ENCODE measurements at places on chromosomes 1 and 21.

DNA sequence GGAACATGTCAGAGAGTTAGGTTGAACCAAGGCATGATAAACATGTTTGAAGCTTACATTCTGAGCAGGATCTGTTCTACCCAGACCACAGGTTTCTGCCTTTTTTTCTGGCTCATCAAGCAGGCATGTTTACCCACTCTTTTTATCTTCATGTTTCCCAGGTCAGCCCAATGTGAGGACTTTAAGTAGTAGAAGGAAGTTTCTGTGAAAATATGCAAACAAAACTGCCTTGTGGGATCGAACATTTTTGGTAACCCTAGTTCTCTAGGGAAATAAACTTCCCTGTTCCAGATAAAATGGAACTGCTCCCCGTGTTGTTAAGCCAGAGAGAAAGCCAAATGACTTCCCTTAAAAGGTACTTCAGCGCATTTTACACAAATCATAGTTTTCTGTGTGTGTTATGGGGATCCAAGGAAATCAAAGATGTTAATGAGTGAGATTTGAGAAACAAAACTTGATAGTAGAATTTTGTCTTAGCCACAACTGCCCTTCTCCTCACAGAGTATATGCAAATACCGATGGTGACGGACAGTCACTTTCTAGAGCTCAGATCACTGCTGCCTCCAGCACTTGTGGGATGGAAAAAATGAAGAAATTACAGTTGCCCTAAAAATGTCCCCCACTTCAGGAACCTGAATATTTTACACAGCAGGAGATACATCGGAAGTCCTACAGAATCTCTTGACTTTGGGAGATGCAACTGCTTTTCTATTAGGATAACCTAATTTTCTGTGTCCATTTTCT is 765 bp upstream of the HIPK1 start:
- DNase-seq, result no peak

GRCh38 chr1:2525572-2525919 is 850 bp downstream of the PANK4 start:
- DNase-seq, result no peak

GRCh38 chr21:34284666-34285065 is 79.1 kb upstream of the KCNE2 start:
- DNase-seq, result no peak

- peak; percentile 15 for DNase-seq
Measured at GRCh38 chr1:60746278-60746791, 336.0 kb upstream of the NFIA start.

DNA sequence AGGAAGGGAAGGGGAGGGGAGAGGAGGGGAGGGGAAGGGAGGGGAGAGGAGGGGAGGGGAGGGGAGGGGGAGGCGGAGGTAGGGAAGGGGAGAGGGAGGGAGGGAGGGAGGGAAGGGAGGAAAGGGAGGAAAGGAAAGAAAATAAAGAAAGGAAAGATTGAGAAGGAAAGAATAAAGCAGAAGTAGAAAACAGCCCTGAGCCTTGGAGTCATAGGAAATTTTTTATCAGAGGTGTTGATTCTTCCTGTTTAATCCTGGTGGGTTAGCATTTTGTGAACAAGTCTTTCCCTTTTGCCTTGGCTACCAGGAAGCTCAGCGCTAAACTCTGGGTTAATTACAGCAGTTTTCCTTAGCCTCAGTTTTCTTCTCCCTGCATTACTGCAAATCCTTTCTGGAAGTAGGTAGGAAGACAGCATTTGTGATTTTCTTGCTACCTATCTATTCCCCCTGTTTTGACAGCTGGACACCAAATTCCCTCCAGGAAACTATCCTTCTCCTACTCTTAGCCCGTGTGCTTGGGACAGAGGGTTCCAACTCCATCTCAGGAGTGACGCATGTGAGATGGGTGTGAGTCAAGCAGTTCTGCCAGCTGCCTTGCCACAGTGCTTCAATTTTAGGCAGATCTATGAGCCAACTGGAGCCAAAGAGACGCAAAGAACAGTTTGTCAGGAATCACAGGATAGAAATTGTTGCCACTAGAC is 26.9 kb downstream of the TOMM20 start:
- no peak for DNase-seq

- no peak for DNase-seq
Measured at GRCh38 chr1:102858695-102859094, 249.6 kb downstream of the COL11A1 start.

- no peak for DNase-seq
Measured at GRCh38 chr1:180269645-180270529, 39.8 kb downstream of the LHX4 start.

DNA sequence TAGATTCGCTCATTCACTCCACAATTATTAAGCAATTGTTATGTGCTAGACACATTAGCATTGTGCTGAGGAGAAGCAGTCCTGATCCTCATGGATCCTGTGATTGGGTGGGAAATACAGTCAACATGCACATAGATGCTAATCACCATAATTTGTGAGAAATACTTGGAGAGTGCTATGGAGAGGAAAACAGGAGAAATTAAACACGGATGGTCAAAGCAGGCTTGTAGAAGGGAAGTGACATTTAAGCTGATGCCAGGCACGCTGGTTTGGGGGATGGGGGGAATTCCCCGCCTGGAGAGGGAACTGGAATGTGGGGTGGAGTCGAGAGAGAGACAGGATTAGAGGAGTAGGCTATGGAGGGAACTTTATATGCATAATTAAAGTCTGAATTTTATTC is 52.2 kb upstream of the L1TD1 start:
- DNase-seq, result no peak

DNA sequence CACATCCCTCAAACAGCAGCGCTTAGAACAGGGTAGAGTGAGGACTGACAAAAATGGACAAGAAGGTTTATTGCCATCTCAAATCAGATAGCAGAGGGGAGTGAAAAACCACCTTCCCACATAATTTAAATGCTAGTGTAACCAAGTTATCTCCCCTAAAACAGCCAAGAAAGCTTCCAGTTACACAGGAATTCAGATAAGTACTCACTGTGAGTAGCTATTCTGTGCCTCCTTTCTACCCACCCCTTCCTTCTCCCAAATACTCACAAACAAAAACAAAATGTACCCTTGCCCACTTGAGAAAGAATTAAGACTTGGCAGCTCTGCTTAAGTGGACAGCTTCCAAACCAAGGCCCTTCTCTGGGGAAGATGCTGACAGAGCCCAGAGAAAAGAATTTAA is 9.1 kb downstream of the OTUD7B start:
- no peak for DNase-seq
